ENCODE measurements at places on chromosomes 1 and 21. TPM values are rescaled to one million over a fixed set of nuclear protein-coding genes. Genes with fewer than 3 reads are reported as not detected.

GRCh38 chr1:195530961-195531360 is 1077.3 kb downstream of the KCNT2 start:
- no peak overlapping the region for H3K27ac ChIP-seq
- no peak for DNase-seq
- no peaks in the 10 kb centered on the region for H3K36me3 ChIP-seq
- no peak overlapping the region for H3K4me3 ChIP-seq
- no peaks in the 10 kb centered on the region for H3K4me1 ChIP-seq
- no peaks in the 10 kb centered on the region for H3K27me3 ChIP-seq

- no peak overlapping the region for H3K27ac ChIP-seq
- no peaks in the 10 kb centered on the region for H3K27me3 ChIP-seq
- H3K4me1 ChIP-seq, result no peaks in the 10 kb centered on the region
- no peak overlapping the region for H3K4me3 ChIP-seq
Measured at GRCh38 chr1:180953291-180954004, 40.8 kb downstream of the KIAA1614 start.

Gene LCA5L
- 1.2 TPM for total RNA-seq

GRCh38 chr1:98763488-98764150 is 102.1 kb downstream of the SNX7 start:
- H3K27ac ChIP-seq, result no peak overlapping the region
- no peaks in the 10 kb centered on the region for H3K36me3 ChIP-seq
- DNase-seq, result no peak
- no peaks in the 10 kb centered on the region for H3K27me3 ChIP-seq

DNA sequence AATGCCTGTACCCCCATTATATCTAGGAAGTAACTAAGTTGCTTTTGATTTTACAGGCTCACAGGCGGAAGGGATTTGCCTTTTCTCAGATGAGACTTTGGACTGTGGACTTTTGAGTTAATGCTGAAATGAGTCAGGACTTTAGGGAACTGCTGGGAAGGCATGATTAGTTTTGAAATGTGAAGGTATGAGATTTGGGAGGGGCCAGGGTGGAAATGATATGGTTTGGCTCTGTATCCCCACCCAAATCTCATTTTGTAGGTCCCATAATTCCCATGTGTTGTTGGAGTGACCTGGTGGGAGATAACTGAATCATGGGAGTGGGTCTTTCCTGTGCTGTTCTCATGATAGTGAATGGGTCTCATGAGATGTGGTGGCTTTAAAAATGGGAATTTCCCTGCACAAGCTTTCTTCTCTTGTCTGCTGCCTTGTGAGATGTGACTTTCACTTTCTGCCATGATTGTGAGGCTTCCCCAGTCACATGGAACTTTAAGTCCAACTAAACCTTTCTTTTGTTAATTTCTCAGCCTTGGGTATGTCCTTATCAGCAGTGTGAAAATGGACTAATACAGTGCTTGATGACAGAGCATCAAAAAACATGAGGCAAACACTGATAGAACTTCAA is 1119.5 kb downstream of the PLA2G4A start:
- no peak for DNase-seq
- no peak overlapping the region for H3K4me3 ChIP-seq
- H3K36me3 ChIP-seq, result peaks cover 9% of the 10 kb centered on the region
- H3K4me1 ChIP-seq, result no peaks in the 10 kb centered on the region
- H3K27ac ChIP-seq, result no peak overlapping the region
- no peaks in the 10 kb centered on the region for H3K27me3 ChIP-seq

GRCh38 chr21:39153373-39153772 is 29.9 kb downstream of the PSMG1 start:
- H3K27ac ChIP-seq, result no peak overlapping the region
- H3K36me3 ChIP-seq, result peaks cover 3% of the 10 kb centered on the region

All from neural crest cell (in vitro differentiated cells).